Choroid plexus epithelial cell (primary cell): ENCODE measurements at places on chromosomes 3 and 15.

DNA sequence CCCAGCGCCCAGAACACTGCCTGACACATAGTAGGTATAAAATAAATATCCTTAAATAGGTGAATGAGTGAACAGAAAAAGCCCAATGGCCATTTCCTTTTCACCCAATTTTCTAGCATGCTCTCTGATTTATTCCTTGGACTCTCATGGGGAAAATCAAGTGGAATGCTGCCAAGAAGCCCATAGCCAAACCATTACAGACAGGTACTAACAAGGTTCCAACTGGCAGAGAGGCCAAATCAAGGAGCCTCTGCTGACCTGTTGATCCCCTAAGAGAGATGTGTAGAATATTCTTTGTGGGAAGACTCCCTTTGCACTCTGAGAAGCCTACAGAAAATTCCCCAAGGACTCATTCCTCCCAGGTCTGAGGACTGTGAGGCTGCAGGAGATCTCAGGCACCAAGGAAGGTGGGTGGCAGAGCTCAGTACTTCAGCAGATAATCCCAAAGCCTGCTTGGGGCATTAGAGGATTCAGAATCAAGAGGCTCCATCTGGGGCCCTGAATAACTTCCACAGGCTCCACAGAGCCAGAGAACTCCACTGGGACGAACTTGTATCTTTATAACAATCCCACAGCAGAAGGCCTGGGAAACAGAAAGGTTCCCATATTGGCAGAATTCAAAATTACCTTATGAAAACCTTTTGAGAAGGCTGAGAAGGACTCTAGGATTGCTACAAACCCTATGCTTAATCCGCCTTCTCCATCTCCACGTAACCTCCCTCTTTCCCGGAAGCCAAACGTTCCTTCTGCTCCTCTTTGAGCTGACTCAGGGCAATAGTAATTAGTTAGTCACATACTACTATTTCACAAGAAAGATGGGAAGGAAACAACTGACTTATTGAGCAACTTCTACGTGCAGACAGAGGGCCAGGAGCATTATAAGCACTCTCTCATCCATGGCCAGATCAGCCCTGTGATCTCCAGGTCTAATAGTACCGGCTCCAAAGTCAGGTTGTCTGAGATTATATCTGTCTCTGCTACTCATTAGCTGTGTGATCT lies 34.5 kb downstream of the PRICKLE2 start:
- peak; percentile 92 for DNase-seq

DNA sequence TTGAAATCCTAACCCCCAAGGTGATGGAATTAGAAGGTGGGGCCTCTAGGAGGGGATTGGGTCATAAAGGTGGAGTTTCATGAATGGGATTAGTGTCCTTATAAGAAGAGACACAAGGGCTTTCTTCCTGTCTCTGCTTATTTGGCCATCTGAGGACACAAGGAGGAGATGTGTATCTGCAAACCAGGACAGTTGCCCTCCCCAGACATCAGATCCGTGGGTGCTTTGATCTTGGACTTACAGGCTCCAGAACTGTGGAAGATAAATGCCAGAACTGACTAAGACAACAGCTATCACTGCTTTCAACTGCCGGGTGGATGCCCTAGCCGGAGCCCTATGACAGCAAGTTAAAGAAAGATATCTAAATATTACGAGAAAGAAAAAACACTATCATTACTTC lies 94.4 kb downstream of the CHRNA7 start:
- no peak for DNase-seq

DNA sequence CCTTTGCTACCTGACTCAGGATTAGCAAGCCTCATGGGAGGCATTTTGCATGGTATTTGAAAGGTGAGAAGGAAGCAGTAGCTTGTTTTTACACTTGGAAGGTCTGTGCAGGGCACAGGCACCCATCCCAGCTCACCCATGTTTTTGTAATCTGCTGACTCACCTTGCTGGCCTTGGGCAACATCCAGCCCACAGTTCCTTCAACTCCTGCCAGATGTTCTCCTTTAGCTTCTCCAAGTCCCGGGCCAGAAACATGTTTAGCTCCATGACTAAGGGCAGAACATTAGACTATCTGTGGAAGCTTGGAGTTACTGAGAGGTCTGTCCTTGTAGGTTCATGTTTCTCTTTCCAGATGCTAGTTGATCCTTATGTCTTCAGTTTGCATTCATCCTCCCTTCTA lies 12.4 kb upstream of the ZNF770 start:
- DNase-seq = peak; percentile 66

DNA sequence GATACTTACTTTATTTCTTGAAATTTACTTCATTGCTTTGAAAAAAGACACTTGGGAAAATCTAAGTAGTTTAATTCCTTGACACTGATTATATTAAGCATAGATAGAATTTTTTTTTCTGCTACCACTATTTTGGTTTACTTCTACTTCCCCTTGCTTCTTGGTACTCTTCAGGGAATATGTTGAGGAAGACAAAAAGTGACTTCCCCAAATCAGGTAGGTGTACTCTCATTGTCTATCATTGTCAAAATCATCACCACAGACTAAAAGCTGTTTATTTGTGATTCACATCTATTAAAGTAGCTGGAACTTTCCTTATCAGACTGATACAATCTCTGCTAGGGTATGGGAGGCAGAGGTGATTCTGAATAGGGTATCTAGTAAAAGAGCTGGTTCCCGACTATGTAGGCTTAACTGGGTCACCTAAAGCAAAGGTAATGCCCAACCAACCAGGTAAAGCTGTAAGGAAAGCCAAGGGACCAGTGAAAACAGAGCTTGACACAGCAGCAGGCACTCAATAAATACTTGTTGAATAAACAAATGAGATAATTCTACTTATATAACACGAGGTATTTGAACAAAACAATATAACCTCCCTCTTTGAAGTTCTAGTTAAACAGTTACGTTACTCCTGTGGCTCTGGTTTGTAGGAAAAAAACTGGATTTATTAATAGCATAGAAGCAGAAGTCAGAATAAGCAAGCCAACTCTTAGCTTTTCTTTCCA lies 346.9 kb downstream of the PLCL2 start:
- DNase-seq = no peak

DNA sequence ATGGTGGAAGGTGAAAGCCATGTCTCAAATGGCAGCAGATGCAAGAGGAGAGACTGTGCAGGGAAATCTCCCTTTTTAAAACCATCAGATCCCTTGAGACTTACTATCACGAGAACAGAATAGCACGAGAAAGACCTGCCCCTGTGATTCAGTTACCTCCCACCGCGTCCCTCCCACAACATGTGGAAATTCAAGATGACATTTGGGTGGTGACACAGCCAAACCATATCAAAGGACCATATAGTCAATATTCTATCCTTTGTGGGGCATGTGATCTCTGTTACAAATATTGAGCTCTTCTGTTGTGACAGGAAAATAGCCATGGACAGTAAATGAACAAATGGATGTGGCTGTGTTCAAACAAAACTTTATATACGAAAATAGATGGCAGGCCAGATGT lies 77.2 kb upstream of the ACKR4 start:
- DNase-seq = no peak

- no peak for DNase-seq
Observed at GRCh38 chr3:66504850-66505641, 4.2 kb upstream of the LRIG1 start.

GRCh38 chr3:113736548-113737089 lies 9.4 kb downstream of the NAA50 start:
- DNase-seq = peak; percentile 82

- DNase-seq = no peak
Observed at GRCh38 chr3:153669527-153669926, 451.7 kb upstream of the ARHGEF26 start.

GRCh38 chr15:66617137-66618090 lies 51.6 kb upstream of the LCTL start:
- DNase-seq = peak; percentile 77

DNA sequence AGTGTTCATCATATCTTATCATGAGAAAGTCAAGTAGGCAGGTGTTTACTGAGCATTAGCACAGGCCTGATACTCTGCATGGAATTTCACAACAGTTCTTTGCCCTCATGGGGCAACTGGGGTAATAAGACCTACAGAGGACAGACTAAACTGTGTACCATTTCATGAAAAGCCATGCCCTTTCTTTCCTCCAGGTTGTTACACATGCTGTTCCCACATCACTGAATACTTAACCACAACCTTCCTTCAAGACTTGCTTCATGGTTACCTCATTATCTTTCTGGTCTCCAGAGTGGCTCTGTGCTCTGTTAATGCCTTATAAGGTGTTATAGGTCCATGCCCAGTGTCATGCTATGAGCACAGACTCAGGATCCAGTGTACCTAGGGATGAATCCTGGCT lies 28.2 kb upstream of the RSL24D1 start:
- DNase-seq = peak; percentile 39

- peak; percentile 83 for DNase-seq
Observed at GRCh38 chr3:17070161-17070959, 185.6 kb downstream of the PLCL2 start.

- DNase-seq = peak; percentile 6
Observed at GRCh38 chr15:74826364-74826819, at the start of gene CPLX3. CPLX3 (plus strand) TSS chr15:74826627; CDS start chr15:74826704, 77 bp downstream.

DNA sequence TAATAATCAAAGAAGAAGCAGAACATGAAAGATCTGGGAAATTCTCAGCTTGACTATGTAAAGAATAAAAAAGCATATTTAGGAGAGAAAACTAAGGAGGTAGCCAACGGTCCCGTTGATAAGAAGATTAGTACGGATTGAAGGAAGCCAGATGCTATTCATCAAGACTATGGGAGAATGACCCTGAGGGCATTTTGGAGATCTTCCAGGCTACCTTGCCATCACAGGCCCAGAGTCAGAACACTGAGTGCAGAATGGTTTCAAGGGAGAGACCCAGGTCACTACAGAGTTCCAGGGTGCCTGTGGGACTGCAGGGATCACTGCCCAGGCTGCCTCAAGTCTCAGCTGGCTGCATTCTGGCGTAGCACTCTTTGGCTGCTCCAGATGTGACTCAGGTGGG lies 752.9 kb upstream of the ARPP21 start:
- no peak for DNase-seq

GRCh38 chr3:120742849-120743365 lies 363 bp downstream of the GTF2E1 start:
- peak; percentile 48 for DNase-seq

- DNase-seq = no peak
Observed at GRCh38 chr3:40718681-40719080, 193.9 kb downstream of the ZNF621 start.

- no peak for DNase-seq
Observed at GRCh38 chr3:113128386-113129015, 82.9 kb upstream of the BOC start.

DNA sequence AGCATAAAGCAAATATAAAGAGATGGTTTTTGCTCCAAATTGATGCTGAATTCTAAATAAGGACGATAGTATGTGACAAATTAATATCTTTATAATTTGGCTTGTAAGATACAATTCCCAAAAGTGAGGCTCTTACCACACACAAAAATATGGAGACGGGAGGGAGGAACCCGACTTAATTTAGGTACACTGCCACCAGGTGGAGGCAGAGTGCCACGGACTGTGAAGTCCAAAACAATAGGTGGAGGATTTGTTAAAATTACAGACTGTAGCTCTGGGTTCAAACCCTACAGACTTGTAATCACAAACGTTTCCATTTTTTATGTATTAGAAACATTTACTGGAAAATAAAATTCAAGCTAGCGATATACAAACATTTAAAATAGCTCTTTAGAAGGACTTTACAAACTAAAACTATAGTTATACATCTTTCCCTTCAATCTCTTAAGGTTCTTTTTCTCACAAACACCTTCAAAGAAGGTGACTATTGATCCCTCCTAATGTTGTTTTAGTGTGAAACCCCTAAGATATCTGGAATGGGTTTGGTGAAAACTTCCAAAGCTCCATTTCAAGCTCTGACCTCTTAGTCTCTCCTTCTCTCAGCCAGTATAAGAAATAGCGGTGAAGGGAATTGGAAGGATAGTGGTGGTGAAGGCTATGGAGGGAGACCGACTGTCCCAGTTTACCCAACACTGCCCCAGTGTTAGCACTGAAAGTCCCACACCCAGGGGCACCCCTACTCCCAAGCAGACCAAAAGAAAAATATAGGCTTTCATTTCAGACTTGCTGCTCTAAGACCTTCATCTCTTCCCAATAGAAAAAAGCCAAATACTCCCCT lies 89.7 kb downstream of the AQP9 start:
- peak; percentile 91 for DNase-seq

DNA sequence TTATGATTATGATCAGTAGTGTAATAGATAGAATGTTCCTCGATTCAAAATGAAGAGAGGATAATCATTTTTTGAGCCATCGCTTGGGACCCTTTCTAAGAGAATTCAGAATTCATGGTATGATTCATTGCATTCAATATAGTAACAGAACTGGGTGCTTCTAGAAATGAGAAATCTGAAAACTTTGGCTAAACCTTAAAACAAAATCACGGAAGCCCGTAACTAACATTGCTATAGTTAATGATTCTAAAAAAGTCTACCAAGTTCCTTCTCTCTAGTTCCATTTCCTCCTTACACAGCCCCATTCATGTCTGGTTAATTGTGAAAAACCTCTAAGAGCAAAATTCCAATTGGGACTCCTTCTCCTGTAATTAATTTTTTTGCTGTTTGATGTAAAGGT lies 217.1 kb downstream of the GBE1 start:
- DNase-seq = no peak

GRCh38 chr3:13708301-13708700 lies 159.4 kb downstream of the FBLN2 start:
- DNase-seq = no peak

GRCh38 chr15:68304589-68305337 lies 27.2 kb downstream of the FEM1B start:
- no peak for DNase-seq

DNA sequence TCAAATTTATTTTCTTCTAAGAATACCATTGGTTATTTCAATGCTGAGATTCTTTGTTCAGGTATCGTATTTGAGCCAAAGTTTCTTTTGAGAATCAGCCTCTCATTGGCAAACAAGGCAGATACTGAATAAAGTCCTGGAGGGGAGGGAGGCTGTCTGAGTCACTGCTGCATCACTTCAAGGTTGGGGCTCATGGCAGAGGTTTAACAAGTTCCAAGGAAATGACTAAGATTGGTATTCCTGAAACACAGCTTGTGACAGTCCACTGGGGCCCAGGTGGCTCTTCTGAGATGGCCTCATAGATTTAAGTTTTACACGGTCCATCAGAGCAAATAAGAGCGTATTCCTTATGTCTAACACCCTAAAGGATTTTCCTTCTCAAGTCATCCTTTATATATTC lies 213.8 kb upstream of the STAC start:
- DNase-seq = peak; percentile 21

- no peak for DNase-seq
Observed at GRCh38 chr3:194100856-194101390, 35.0 kb upstream of the HES1 start.

GRCh38 chr3:143366672-143367071 lies 247.1 kb downstream of the CHST2 start:
- no peak for DNase-seq

GRCh38 chr3:35733341-35733740 lies 94.0 kb downstream of the ARPP21 start:
- DNase-seq = no peak
